ENCODE measurements at places on chromosomes 16 and 17.

- no peaks in the 10 kb centered on the region for H3K36me3 ChIP-seq
- H3K27ac ChIP-seq = no peak overlapping the region
- no peaks in the 10 kb centered on the region for H3K4me1 ChIP-seq
- no peak overlapping the region for H3K4me3 ChIP-seq
These were observed 180.7 kb upstream of the ZFHX3 start for GRCh38 chr16:73228649-73229048.

DNA sequence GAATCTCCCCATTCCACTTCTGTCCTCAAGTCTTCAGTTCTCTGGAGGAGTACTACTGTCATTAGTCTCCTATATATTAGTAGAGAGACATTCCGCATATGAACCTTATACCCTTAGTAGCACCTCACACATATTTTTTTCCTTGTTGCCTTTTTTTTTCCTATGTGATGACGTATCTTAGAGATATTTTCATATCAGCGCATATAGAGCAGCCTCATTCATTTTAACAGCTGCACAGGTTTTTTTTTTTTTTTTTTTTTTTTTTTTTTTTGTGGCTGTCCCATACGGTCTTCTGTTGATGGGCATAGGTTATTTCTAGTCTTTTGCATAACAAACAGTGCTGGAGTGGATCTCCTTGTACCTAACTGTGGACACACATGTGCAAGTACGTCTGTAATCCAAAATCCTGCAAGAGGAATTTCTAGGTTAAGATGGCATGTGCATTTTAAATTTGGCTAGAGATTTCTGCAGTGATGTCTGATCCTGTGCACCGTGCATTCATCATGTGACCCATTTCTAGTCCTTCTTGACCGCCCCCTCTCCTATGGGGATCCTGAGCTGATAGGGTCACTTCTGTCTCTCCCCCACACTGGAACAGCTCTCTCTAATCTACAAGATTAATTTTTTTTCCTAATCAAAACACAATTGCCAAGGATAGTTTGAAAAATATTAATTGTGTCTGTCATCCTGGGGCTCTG, 64.8 kb downstream of the PRKCB start:
- peaks cover 12% of the 10 kb centered on the region for H3K4me1 ChIP-seq
- H3K36me3 ChIP-seq = no peaks in the 10 kb centered on the region
- no peaks in the 10 kb centered on the region for H3K27me3 ChIP-seq
- no peak overlapping the region for H3K4me3 ChIP-seq
- H3K27ac ChIP-seq = no peak overlapping the region

DNA sequence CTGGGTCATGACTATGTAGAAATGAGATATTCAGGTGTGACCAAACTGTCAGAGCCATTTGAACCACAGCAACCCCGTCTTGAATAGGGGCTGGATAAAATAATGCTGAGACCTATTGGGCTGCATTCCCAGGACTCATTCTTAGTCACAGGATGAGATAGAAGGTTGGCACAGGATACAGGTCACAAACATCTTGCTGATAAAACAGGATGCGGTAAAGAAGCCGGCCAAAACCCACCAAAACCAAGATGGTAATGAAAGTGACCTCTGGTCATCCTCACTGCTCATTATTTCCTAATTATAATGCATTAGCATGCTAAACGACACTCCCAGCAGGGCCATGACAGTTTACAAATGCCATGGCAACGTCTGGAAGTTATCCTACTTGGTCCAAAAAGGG, 545.5 kb downstream of the TMEM114 start:
- no peaks in the 10 kb centered on the region for H3K36me3 ChIP-seq
- no peaks in the 10 kb centered on the region for H3K4me1 ChIP-seq
- H3K27ac ChIP-seq = no peak overlapping the region
- no peaks in the 10 kb centered on the region for H3K27me3 ChIP-seq
- no peak overlapping the region for H3K4me3 ChIP-seq
- DNase-seq = no peak

DNA sequence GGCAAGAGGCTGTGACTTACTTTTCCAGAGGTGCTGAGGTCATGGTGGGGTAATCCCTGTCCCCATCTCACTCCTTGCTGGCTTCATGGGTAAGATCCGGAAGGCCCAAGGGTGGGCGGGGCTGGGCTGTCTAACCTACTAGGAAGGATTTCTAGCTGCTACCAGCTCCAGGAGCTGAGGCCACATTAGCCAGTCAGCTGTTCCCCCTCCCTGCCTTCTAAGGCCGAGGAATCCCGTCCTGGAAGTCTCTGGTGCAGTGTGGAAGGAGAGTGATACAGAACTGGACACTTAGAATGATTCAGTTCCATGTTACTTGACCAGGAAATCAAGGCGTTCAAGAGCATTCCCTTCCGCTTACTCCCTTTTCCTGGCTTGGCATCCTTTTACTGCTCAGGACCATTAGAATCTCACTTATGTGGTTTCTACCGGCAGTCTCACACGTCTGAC, 8.9 kb downstream of the GNGT2 start:
- H3K27ac ChIP-seq = no peak overlapping the region
- no peak overlapping the region for H3K4me3 ChIP-seq
- no peaks in the 10 kb centered on the region for H3K36me3 ChIP-seq
- H3K27me3 ChIP-seq = no peaks in the 10 kb centered on the region
- no peaks in the 10 kb centered on the region for H3K4me1 ChIP-seq
- DNase-seq = no peak

- peaks cover 28% of the 10 kb centered on the region for H3K4me1 ChIP-seq
- peak overlapping the region; percentile 99 for H3K27ac ChIP-seq
- H3K27me3 ChIP-seq = no peaks in the 10 kb centered on the region
- DNase-seq = no peak
- H3K36me3 ChIP-seq = peaks cover 10% of the 10 kb centered on the region
These were observed 1.4 kb downstream of the STXBP4 start for GRCh38 chr17:54969658-54970572.

GRCh38 chr17:61057257-61057656, 342.4 kb upstream of the TBX2 start:
- no peak overlapping the region for H3K4me3 ChIP-seq
- no peak for DNase-seq
- H3K36me3 ChIP-seq = no peaks in the 10 kb centered on the region
- no peaks in the 10 kb centered on the region for H3K27me3 ChIP-seq
- no peak overlapping the region for H3K27ac ChIP-seq

All from Panc1 (cell line).